Stimulated activated CD4-positive, alpha-beta T cell treated with anti-CD3 and anti-CD28 coated beads, TNF-alpha, amount 100 ng/mL, for 24 hours (primary cell): ENCODE measurements at places on chromosomes 2 and 18.

DNA sequence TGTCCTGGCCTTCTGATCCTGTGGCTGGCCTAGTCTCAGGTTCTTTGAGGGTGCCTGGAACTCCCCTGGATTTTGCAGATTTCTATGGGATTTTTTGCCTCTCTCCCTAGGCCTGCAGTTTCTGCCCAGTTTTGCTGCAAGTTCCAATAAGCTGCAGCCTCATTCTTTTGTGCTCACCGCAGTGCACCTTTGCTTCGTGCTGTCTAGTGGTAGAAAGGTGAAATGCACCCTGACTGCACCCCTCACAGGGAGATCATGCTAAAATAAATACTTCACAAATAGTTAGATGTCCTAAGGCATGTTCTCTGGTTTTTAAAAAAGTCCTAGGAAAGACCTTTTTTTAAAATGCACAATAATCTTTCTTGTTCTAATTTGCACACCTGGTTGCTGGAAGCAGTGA lies 72.5 kb downstream of the GNAL start:
- no peak for DNase-seq

GRCh38 chr2:240280621-240281020 lies 140.2 kb upstream of the OTOS start:
- DNase-seq, result no peak

DNA sequence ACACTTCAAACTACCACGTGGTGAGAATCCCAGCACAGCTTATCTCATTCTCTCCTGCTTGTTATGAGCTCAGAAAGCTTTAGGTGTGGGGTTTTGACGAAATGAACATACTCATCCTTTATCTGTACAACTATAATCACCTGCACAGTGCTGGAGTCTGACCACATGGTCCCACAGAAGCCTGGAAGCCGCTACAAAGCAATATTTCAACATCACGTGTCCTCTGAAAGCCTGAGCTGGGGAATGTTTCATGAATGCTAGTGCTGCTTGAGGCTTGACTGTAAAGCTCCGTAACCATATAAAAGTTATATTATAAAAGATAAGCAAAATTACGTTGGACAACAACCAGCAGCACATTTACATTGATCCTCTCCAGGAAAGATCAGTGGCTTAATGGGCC lies 43.9 kb downstream of the PIEZO2 start:
- DNase-seq, result no peak

DNA sequence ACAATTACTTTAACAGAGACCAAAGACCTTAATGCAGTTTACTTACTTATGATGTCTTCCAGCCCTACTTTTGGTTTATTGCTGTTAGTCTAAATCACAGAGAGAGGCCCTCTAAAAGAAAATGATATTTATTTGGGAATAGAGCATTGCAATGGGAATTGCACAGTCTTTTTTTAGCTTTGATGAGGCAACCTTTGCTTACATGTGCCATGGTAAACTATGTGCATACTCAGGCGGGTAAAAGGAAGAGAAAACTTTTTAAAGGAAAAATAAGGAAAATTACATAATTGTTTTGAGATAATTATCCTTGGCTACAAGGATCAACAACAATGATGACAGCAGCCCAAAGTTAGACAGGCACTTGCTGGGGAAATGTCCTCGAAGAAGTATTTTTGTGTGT lies 78.6 kb downstream of the EFEMP1 start:
- DNase-seq, result no peak

- DNase-seq, result no peak
Observed at GRCh38 chr2:208295834-208296233, 29.8 kb downstream of the PIKFYVE start.

DNA sequence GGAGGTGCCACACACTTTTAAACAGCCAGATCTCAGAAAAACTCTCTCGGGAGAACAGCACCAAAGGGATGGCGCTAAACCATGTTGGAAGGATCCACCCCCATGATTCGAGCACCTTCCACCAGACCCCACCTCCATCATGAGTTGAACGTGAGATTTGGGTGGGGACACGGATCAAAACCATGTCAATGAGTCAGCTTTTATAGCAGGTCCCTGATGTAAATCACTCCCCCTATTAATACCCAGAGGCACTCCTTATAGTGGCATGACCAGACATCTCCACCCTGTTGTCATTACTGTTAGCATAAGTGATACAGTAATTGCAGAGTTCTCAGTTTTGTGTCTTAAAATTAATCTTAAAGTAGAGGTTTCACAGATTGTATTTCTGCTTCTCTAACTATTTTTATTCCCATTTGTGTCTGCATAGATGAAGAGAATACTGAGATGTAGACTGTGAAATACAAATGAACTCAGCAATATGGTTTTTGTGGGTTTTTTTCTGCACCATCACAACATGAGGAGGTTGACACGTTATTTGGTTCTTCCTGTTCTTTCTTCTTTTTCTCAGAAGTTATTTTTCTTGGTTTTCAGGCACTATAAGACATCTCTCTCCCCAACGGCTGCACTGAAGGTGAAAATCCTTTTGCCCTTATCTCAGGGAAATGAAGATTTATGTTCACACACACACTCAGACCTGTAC lies 218.2 kb downstream of the ARL4C start:
- DNase-seq, result no peak

GRCh38 chr2:120388222-120389035 lies 42.5 kb downstream of the INHBB start:
- no peak for DNase-seq

- no peak for DNase-seq
Observed at GRCh38 chr18:70332694-70333093, 43.8 kb downstream of the SOCS6 start.

- DNase-seq, result no peak
Observed at GRCh38 chr2:29010946-29011345, 29.8 kb downstream of the TOGARAM2 start.
